ENCODE measurements at places on chromosomes 4 and X.

GRCh38 chr4:53706422-53707032 lies 115.2 kb upstream of the LNX1 start:
- DNase-seq: no peak

- no peak for DNase-seq
Observed at GRCh38 chr4:99615170-99615820, 40.7 kb downstream of the MTTP start.

DNA sequence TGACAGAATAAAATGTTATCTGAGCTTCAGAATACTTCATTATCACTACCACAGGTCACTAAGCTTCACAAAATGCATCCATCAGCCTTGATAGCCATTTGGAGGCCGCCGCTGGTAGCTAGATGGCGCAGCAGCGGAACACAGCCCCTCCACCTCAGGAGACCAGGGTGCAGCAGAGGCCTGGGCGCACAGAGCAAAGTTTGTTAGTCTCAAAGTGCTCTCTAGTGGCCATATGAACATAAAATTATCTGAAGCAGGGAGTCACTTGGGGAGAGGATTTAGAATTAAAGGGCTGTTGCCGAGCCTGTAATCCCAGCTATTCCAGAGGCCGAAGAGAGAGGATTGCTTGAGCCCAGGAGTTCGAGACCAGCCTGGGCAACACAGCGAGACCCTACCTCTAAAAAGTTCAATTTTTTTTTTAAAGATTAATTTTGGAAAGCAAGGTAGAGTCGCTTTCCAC lies 8.1 kb upstream of the DCTD start:
- no peak for DNase-seq

GRCh38 chr4:169723207-169723965 lies 34.4 kb downstream of the HPF1 start:
- no peak for DNase-seq

- no peak for DNase-seq
Observed at GRCh38 chr4:40227284-40227683, 30.5 kb downstream of the RHOH start.

GRCh38 chrX:147069926-147070325 lies 255.4 kb upstream of the CXorf51A start:
- DNase-seq: no peak

DNA sequence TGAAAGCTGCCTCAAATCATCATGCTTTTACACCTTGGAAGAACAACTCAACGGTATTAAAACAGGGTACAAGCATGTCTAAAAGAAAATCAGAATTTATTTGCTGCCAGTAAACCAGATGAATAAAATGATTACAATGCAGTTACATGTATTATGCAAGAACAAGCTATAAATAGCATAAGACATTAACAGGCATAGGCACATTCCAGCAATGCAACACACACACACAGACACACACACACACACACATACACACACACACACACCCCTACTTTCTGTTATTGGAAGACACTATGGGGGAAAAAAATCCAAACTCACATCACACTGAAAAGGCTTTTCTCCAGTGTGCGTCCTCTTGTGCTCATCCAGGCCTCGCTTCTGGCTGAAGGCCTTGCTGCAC lies 212.5 kb downstream of the PRDM5 start:
- DNase-seq: no peak

- no peak for DNase-seq
Observed at GRCh38 chr4:11038926-11039325, 354.4 kb upstream of the CLNK start.

- DNase-seq: no peak
Observed at GRCh38 chr4:167234316-167234881, at the start of gene SPOCK3. Gene SPOCK3, minus strand, starts transcription at chr4:167234494.

DNA sequence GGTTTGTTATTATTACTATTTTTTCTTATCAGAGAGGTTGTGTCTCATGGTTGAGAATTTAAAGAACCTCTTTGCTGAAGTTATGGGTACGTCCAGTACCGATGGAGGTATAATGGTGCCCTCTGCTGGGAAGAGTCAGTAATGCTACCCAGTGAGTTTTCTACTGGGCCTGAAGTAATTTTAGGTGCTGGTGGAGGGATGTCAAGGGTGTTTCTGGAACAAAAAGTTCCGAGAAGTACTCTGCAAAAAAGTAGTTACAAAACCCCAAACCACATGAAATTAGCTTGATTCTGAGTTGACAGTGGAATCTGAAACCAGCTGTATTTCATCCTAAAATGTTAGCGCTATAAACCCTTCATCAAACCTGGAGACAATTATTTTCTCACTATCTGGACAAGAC lies 102.5 kb upstream of the MID1 start:
- DNase-seq: peak; percentile 27

DNA sequence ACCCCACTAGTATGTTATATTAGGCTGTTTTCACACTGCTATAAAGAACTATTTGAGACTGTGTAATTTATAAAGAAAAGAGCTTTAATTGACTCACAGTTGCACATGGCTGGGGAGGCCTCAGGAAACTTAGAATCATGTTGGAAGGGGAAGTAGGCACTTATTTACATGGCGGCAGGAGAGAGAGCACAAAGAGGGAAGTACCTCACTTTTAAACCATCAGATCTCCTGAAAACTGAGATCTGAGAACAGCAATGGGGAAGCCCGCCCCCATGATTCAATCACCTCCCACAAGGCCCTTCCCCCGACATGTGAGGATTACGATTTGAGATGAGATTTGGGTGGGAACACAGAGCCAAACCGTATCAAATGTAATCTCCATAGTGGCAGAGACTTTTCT lies 45.4 kb upstream of the XK start:
- DNase-seq: no peak

GRCh38 chr4:23770011-23770410 lies 119.8 kb downstream of the PPARGC1A start:
- DNase-seq: peak; percentile 1

- DNase-seq: no peak
Observed at GRCh38 chr4:36285784-36286480, 4.5 kb downstream of the DTHD1 start.

GRCh38 chr4:125344198-125344597 lies 29.4 kb downstream of the FAT4 start:
- DNase-seq: no peak

GRCh38 chrX:23003116-23003515 lies 3.4 kb downstream of the DDX53 start:
- no peak for DNase-seq

GRCh38 chr4:156598138-156598681 lies 373.4 kb downstream of the PDGFC start:
- DNase-seq: no peak

DNA sequence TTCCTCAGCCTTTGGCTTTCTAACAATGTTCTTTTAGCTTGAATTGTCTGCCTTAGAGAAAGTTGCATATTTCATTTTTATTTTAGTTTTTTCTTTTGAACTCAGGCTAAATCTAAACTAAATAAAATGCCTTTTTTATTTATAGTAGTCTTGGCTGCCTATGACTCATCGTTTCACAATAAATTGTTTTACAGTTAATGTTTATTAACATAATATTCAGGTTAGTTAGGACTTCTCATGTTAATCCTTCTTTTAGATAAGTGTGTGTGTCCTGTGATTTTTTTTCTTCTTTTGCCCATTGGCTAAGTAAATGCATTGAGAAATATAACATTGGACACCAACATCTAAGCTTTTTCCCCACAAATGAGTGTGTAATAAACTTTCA lies 1.6 kb downstream of the RP2 start:
- DNase-seq: no peak
